ENCODE measurements at places on chromosomes 5 and 9.

DNA sequence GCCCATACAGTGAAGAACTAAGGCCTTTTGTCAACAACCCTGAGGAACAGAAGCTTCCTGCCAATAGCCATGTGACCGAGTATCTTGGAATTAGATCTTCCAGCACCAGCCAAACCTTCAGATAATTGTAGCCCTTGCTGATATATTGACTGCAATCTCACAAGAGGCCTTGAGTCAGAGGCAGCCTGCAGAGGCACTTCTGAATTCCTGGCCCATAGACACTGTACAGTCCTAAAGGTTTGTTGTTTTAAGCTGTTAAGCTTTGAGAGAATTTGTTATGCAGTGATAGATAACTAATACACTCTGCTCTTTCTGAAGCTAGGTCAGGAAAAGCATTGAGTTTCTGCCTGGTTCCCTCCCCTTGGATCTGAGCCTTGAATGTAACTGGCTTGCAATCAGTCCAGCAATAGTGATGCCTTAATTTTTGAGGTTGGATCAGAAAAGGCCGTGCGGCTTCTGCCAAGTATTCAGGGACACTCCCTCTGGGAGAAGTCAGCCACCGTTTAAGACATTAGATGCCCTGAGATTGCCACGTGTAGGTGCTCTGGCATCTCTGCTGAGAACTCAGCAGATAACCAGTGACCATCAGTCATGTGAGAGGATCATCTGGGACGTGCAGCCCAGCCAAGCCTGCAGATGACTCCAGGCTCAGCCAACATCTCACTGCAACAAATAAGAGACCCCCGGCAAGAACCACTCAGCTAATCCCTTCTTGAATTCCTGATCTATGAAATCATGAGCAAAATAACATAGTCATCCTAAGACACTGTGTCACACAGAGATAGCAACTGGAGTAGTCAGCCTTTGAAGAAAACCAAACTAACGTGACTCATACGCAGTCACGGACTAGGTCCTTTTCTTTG is 126.8 kb upstream of the STC2 start:
- DNase-seq, result no peak

DNA sequence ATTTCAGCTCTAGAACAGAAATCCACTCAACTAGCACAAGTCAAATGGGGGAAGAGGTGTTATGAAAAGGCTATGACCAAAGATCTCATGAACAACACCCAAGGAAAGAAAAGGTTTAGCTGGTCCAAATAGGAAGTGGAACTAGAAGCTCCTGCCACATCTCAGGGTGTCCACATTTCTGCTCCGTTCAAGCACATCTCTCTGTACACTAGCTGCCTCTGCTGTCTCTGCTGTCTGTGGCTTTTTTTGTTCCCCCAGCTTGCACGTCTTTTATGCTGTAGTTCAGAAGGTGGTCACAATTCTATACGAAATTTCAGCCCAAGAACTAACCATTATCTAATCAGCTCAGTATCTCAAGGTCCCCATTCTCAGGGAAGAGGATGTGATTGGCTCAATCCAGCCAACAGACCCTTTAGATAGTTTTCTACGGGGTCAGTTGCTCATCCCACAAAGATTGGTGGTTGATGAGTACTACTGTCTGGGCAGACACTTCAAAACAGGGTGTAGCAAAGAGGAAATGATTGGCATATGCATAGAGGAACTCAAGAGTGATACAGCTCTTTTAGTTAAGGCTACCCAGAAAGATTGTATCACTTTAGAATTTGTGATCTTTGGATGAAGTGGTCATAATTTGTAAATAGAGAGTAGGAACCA is 44.0 kb downstream of the FANCC start:
- DNase-seq, result no peak

- peak; percentile 21 for DNase-seq
These were observed 80.0 kb upstream of the TRIO start for GRCh38 chr5:14063138-14063537.

GRCh38 chr5:96404191-96404867 is 28.7 kb downstream of the PCSK1 start:
- DNase-seq, result no peak

- DNase-seq, result peak; percentile 72
These were observed 5.3 kb downstream of the RALGDS start for GRCh38 chr9:133115604-133116345.

DNA sequence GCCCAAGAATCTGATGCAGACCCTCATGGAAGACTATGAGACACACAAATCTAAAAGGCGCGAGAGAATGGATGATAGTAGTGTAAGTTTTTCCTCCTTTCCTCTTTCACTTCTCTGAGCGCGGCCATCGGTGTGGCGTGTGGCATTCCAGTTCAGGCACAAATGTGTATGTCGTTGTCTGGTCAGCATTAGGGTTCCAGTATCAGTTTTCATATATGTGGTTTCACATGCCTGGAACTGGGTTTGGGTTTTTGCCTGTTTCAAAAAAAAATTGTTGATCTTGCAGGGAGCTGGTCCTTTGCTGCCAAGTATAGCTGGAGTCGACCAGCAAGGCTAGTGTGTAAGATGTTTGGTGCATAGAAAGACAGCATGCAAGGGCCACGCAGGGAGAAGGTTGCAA is 51.5 kb downstream of the C9orf152 start:
- no peak for DNase-seq

Measured in Ammon's horn (tissue), 1 donor.